ENCODE measurements at places on chromosomes 12 and 14.

GRCh38 chr12:57522887-57523705 is 472 bp downstream of the MBD6 start:
- peak; percentile 84 for DNase-seq

GRCh38 chr14:48665077-48665784 is 920.9 kb downstream of the RPS29 start:
- no peak for DNase-seq

- DNase-seq: no peak
Observed at GRCh38 chr12:9107542-9107873, 8.2 kb downstream of the A2M start.

- DNase-seq: no peak
Observed at GRCh38 chr12:11807458-11807857, 158.0 kb downstream of the ETV6 start.

DNA sequence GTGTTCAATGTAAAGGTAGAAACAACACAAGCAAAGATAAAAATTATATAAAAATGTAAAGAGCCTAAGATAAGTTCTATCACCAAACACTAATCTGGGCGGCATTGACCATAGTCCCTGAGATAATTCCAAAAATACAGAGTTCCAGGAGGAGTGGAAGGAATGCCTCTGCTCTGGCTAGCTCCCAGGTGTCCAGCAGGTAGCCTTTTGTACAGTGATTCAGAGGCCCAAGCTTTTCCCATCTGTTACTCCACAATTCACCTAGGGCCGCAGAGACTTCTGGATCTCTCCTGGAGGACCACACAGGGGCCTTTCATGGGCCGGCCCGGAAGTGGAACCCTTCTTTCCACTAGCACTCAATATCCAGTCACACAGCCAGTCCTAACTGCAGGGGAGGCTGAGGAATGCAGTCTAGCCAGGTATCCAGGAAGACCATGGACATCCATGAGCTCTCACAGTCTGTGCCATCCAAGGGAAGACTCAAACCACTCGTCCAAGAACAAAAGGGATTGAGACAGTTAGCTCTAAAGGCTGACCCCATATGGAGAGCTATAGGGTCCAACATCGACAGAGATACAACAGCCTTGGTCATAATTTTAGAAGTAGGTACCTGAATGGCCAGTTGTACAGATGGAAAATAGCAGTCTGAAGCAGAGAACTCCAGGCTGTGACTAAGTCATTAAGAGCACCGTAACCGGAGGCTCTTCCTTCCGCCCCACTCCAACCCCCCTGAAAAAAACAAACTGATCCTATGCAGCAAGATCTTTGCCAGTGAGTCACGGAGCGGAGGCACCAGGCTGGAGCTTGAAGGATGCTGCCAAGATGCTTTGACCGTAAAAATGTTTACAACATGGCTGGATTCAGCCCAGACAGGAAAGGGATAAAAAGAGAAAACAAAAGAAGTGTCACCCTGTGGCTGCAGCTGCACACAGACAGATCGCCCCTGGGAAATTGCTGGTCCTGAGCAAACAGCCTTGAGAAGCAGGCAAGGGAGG is 204.8 kb downstream of the NUAK1 start:
- DNase-seq: peak; percentile 15

GRCh38 chr12:52533686-52534470 is 13.7 kb upstream of the KRT5 start:
- no peak for DNase-seq

DNA sequence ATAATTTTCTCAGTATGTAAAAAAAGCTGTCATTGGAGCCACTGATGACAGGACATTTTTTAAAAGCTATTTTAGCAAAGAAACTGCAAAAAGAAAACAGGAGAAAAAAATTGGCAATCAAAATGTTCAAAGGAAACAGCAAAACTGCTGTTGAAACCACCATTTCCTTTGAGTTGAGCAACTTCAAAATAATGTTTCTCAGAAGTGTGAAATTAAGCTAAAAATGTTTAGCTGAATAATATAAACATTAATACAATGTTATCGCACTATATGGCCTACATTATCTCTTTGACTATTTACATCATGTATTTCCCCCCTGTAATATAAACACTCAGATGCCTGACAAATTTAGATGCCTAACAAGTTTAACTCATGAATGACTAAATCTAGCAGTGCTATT is 23.4 kb upstream of the GLIPR1 start:
- DNase-seq: no peak

- no peak for DNase-seq
Observed at GRCh38 chr12:78398750-78399149, 465.8 kb upstream of the SYT1 start.

- DNase-seq: no peak
Observed at GRCh38 chr12:75428767-75429166, 37.9 kb downstream of the GLIPR1L2 start.

DNA sequence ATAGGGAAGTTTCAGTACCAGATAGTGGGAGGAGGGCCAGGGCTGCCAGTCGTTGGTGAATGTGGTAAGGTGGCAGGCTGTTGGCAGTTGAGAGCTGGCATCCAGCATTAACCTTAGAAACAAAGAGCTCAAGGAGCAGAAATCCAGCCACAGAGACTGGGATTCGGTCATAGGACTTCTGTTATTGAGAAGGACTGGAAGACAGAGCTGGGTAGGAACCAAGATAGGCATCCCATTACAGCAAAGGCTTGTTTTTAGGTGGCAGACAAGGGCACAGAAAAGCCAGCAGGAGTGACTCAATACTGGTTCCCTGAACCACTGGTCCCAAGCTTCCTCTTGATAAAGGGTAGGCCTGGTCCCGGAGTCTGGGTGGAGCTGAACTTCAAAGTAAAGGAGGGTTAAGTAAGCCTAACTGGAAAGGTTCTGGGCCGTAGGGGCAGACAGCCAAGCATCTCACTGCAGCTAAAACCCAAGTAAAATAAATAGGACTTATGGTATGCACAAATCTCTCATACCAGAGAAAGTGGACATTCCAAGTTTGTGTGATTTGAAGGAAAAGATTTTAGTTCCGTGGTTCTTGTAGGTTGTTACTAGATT is 147.9 kb downstream of the ETV6 start:
- no peak for DNase-seq

GRCh38 chr12:64137117-64137516 is 85.0 kb downstream of the KICS2 start:
- DNase-seq: no peak

DNA sequence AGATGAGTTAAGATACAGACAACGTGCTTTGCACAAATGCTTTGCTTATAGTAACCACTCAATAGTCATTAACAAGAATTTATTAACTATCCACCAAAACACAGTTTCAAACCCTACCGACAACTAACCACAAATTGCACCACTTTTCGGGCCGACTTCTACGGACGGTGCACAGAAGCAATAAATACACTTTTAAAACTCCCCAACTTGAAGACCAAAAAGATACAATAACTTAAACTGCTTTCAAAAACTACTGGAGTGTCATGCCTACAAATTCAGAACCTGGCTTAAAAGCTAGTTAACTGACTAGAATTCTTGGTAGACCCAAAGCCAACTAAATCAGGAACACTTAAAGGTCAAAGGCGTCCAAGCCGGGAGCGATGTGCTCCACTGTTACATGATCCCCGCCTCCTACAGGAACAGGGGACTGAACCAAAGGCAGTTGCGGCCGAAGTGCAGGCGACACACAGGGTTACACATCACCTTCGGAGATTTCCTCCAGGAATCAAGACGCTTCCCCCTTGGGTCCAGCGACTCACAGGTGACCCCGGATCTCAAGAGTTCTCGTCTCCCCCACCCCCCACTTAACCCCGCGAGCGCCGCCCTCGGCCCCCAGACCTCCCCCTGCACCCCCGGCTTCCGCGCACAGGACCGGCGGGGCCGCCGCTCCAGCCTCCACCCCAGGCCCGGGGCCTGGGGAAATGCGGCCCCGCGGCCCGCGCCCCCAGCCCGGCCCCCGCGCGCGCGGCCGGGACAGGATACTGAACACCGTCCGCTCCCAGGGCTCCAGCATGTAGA is 507 bp downstream of the SPTSSA start:
- DNase-seq: peak; percentile 74

DNA sequence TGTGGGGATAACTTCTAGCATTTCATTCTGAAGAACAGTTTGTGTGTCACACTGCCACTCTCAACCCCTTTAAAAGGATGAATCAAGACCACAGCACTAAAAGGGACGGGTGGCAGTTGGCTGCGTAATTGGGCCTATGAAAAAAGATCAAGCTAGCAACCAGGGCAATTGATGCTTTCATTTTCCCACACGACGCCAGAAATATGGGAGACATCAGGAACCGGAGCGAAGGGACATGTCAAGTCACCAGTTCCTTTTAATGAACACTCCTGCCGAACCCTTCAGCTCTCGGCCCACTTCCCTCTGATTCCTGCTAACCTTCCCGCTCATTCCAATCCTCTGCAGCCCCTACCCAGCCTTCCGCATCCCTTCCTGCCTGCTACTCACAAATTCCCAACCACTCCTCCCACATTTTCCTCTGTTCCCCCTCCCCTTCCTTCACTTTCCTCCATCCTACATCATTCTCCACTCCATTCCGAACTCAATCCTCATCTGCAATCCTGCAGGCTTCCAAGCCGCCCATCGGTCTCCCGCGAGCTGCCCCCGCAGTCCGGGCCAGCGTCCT is 753 bp downstream of the CSRNP2 start:
- no peak for DNase-seq

DNA sequence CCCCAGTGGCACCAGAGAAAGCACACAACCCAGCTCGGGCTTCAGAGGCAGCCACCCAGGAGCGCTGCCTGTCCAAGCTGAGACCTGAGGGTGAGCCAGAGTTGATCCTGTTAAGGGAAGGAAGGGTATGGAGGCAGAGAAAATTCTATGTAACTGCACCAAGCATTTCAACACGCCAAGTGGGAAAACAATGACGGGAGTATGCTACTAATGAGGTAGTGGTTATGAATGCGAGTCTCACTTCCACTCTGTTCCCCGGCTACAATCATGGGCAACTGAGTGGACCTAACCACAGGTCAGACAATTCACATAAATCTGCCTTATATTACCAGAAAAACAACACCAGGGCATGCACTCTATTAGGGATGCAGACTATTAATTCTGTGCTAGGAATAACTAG is 9.9 kb downstream of the ATG14 start:
- DNase-seq: no peak

DNA sequence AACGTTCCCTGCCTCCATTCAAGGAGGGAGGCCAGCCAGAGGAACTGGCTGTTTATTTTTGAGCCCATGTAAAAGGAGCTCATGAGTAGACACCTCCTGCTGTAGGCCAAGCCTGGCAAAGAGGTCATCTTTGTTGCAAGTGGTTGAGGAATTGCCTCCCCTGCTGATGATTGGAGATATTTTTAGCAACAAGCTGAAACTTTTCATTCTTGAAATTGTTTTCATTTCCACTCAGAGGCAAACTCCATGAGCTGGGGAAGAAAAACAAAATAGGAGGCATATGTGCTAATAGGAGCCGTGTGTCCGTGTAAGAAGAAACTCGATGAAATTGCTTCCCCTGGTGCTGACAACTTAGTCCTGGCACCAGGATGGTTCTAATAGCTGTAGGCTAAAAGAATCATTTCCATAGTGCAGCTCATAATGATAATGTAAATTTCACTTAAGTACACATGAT is 440.1 kb upstream of the FAR2 start:
- DNase-seq: no peak

DNA sequence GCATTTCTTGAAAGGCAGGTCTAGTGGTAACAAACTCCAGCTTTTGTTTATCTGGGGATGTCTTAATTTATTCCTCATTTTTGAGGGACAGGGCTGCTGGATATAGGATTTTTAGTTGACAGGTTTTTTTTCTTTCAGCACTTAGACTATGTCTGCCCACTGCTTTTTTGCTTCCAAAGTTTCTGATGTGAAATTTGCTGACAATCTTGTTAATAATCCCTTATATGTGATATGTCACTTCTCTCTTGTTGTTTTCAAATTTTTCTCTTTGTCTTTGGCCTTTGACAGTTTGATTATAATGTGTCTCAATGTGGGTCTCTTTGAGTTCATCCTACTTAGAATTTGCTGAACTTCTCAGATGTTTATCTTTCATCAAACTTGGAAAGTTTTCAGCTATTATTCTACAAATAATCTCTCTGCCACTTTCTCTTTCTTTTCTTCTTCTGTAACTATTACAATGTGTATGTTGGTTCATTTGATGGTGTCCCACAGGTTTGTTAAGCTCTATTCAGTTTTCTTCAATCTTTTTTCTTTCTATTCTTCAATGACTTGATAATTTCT is 9.8 kb downstream of the ATL1 start:
- no peak for DNase-seq

DNA sequence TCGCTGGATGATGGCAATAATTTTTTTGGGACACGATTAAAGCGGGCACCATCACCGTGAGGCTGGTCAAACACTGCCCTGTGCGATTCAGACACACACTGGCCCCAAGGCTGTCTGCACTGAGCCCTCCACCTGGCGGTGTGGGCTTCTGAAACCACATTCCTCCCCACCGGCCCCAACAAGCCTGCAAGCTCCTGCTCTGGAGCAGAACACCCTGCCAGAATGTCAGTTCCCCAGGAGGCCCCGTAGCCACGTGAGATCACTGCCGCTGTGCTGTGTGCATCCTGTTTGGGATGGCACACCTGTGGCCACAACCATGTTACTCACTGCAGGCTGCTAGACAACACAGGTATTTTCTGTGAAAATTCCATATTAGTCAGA is 7.9 kb downstream of the GSC start:
- no peak for DNase-seq

DNA sequence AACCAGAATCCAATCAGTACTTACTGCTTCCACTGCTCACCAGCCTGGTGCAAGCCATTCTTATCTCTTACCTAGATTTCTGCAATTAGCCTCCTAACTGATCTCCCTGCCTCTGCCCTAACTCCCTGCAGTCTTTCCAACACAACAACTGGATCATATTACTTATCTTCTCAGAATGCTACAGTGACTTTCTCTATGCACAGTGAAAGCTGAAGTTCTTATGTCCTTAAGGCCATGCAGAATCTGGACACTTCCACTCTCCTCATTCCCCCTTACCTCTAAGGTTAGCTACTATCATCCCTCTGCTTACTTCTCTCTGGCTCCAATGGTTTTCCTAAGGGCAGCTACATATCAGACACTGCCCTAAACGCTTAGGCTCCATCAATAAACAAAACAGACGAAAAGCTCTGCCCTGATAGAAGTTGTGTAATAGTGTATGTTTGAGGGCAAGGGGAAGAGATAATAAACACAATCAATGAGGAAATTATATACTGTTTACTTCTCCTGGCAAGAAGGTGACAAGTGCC is 4.0 kb downstream of the KTN1 start:
- DNase-seq: no peak

DNA sequence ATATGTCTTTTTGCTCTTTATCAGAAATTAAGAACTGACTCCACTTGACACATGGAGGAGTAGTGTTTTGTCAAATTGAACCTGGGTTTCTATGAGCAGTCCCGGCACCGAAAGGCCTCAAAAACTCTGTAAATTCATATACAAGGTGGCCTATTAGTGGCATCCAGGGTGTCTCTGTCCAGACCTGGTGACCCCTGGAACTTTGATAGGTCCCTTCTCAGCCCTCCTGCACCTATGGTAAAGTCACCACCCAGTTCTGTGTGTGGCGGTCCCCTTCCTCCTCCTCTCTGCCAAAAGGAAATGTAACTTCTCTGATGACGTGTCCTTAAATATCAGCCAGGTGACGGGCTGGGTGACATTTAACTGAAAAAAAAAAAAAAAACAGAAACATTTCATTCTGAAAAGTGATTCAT is 204.0 kb upstream of the FOXN3 start:
- no peak for DNase-seq

- DNase-seq: no peak
Observed at GRCh38 chr12:103691063-103691462, 104.0 kb downstream of the STAB2 start.

- DNase-seq: no peak
Observed at GRCh38 chr12:32089586-32089985, 17.1 kb upstream of the BICD1 start.
